ENCODE measurements at places on chromosomes 3 and 15. TPM values are rescaled to one million over a fixed set of nuclear protein-coding genes. Genes with fewer than 3 reads are reported as not detected.

Gene PLA2G4D
- polyA plus RNA-seq: 0.08 TPM

Gene NOX5
- polyA plus RNA-seq: 0.30 TPM

Gene CD276
- 122 TPM for polyA plus RNA-seq

Gene CCRL2
- polyA plus RNA-seq: 0.74 TPM

Gene LRRIQ4
- not detected for polyA plus RNA-seq

Gene ANXA2
- polyA plus RNA-seq: 359 TPM

Gene IL17RB
- 3.2 TPM for polyA plus RNA-seq

Gene SLC22A13
- polyA plus RNA-seq: 0.18 TPM

Gene WDR49
- polyA plus RNA-seq: not detected

Gene EXD1
- 0.12 TPM for polyA plus RNA-seq

Gene INKA1
- polyA plus RNA-seq: 7.4 TPM

Gene SYNM
- 79.5 TPM for polyA plus RNA-seq
